Activated T-helper 17 cell treated with anti-CD3 and anti-CD28 coated beads, Interleukin-2, amount 50 U/mL, for 72 hours (primary cell): ENCODE measurements at places on chromosomes 6 and 20. TPM values are rescaled to one million over a fixed set of nuclear protein-coding genes. Genes with fewer than 3 reads are reported as not detected.

PPP2R5D gene
- 55.8 TPM for total RNA-seq

SGK1 gene
- total RNA-seq = 51.5 TPM

KHDC1L gene
- not detected for total RNA-seq

SRMS gene
- total RNA-seq = not detected

NMBR gene
- total RNA-seq = not detected

DYNLT2 gene
- 1.6 TPM for total RNA-seq

DNA sequence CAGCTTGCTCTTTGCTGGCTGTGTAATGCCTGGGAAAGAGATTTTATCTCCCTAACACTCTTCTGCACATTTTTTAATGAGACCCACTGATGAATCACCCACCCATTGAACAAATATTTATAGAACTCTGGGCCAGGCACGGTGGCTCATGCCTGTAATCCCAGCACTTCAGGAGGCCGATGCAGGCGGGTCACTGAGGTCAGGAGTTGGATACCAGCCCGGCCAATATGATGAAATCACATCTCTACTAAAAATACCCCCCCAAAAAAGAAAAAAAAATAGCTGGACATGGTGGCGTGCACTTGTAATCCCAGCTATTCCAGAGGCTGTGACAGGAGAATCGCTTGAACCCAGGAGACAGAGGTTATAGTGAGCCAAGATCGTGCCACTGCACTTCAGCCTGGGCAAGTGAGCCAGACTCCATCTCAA lies 82.1 kb upstream of the SIRPA start:
- ATAC-seq = no peak

- ATAC-seq = no peak
These were observed 45.5 kb downstream of the UBE2V1 start for GRCh38 chr20:50067461-50067860.

DNA sequence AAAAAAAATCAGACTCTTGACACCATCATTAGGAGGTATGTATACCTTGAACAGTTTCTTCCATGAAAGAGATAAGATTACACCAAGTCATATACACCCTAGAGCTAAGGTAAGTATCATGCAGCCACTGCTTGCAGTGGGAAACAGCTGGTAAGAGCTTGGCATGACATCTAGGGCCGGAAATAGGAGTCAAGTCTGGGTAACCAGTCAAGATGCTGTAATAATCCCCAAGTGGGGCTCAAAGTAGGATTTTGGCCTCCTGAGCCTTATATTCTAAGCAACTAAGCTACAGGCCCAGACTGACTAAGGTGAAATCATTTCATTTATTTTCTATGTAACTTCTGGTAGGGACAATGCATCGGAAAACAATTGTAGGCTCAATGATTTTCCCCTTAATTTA lies 23.9 kb downstream of the TRERF1 start:
- ATAC-seq = peak; percentile 8

GRCh38 chr6:168099201-168100010 lies 20.4 kb upstream of the FRMD1 start:
- ATAC-seq = no peak

GRCh38 chr6:1611572-1612298 lies 2.0 kb downstream of the FOXC1 start:
- no peak for ATAC-seq

DNA sequence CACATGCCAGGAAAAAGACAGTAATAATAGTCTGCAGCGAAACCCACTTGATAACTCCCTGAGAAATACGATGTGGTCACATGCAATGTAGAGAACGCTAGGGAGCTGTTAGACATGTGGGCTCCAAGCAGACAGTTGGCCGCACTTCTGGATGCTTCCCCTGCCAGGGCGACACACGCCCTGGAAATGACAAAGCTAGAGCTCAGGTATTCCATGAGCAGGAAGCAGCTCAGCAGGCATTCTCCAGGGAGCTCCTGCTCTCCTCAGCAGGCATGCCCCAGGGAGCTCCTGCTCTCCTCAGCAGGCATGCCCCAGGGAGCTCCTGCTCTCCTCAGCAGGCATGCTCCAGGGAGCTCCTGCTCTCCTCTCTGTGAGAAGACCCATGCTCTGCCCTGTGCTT lies 52.4 kb upstream of the NXT1 start:
- no peak for ATAC-seq

GRCh38 chr6:134416418-134417154 lies 98.7 kb upstream of the SGK1 start:
- ATAC-seq = peak; percentile 82

DNA sequence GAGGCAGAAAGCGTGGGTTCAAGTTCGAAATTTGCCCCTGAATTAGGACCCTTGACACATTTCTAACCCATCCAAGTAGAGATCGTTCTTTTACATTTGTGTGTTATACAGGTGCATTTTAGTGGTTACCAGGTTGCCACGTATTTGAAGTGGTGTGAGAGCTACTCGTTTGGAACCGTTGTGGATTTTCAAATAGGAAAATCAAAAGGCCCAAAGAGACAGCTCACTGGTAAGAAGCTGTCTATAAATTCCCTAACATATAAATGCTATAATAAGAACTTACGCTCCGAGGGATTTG lies 1.6 kb upstream of the REV3L start:
- ATAC-seq = no peak

DNA sequence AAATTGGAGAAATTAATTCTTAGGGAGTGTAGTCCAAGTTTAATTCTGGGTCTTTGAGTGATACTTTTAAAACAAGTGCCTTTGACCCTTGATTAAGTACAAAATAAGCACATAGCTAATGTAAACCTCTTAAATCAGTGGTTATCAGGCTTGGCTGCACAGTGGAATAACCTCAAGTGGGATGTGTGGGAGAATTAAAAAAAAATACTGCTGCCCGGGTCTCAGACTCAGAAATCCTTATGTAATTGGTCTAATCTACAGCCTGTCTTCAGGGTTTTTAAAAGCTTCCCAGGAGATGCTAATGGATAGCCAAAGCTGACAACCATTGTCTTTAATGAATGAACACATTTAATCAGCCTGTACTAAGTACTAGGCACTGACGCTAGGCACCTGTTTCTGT lies 28.5 kb upstream of the TMEM14A start:
- no peak for ATAC-seq

GRCh38 chr20:56839786-56840185 lies 210.7 kb downstream of the TFAP2C start:
- no peak for ATAC-seq

- no peak for ATAC-seq
These were observed 88.3 kb upstream of the SLC22A23 start for GRCh38 chr6:3545156-3545555.

- ATAC-seq = peak; percentile 8
These were observed 544 bp upstream of the KHDC1 start for GRCh38 chr6:73263570-73263909.

GRCh38 chr6:3263096-3263495 lies 4.3 kb downstream of the PSMG4 start:
- ATAC-seq = no peak

DNA sequence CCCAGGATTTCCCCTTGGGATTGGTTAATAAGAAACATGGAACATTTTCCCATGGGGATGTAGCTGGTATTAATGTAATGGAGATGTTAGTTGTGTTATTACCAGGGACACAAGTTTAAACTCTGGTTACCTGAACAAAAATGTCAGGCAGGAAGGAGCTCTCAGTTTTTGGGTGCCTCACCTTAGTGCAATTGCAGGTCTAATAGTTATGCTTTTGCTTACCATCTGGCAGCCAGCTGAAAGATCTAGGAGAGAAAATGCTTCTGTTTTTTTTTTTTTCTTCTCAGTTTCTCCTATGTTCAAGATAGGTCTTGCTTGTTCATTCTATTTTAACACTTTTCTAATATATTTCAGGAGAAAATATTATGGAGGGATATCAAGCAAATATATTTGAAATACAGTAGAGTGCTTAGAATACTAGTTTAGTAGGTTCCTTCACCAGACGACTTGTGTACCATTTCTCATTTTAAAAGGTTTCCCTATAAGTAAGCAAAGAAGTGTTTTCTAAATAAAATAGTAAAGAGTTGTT lies 4.2 kb upstream of the UBE2J1 start:
- ATAC-seq = no peak
